ENCODE measurements at places on chromosomes 2 and 18. TPM values are rescaled to one million over a fixed set of nuclear protein-coding genes. Genes with fewer than 3 reads are reported as not detected.

GRCh38 chr2:85501248-85501647 is 37.7 kb upstream of the MAT2A start:
- no peak for DNase-seq

FOXD4L1 gene
- total RNA-seq = 0.62 TPM

DNA sequence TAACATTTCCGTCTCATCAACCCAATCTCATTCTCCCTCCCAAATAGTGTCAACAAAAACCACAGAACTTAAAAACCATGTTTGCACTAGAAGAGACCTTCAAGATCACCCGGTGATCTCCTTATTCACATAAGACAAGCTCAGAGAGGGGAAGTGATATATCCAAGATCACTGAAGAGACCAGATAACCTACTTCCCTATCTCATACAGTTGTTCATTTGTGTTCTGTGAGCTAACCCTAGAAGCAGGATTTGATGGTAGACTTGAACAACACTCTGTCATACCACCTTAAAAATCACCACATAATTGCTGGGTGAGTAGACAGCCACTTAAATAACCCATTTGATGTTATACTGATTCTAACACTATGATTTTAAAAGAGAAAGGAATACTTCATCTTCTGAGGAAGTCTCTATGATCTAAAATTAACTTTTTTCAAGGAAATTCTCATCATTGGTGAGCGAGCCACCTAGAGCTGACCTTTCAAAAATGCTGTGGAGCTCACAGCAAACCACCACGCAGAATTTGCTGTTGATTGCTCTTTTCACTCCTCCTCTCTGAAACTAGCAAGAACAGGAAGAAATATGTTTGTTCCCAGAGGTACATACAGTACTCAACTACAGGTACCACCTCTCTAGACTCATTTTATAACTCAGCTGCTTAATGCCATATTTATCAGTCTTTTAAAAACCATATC is 15.1 kb downstream of the AAK1 start:
- DNase-seq = no peak

DNA sequence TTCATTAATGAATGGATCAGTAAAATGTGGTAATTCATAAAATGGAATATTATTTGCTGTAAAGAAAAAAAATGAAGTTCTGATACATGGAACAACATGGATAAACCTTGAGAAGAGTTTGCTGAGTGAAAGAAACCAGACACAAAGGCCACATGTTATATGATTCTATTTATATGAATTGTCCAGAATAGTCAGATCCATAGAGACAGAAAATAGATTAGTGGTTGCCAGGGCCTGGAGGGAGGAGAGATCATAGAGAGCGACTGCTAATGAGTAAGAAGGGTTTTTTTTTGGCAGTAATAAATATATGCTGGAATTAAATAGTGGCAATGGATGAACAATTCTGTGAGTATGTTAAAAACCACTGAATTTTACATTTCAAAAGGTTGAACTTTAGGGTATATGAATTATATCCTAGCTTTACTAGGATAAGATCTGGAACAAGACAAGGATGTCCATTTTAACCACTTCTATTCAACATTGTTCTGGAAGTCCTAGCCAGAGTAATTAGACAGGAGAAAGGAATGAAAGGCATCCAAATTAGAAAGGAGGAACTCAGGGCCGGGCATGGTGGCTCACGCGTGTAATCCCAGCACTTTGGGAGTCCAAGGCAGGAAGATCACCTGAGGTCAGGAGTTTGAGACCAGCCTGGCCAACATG is 48.8 kb downstream of the MAPRE2 start:
- no peak for DNase-seq

ANKRD23 gene
- 3.5 TPM for total RNA-seq

GRCh38 chr2:9634133-9634532 is 3.3 kb upstream of the YWHAQ start:
- DNase-seq = no peak

DNA sequence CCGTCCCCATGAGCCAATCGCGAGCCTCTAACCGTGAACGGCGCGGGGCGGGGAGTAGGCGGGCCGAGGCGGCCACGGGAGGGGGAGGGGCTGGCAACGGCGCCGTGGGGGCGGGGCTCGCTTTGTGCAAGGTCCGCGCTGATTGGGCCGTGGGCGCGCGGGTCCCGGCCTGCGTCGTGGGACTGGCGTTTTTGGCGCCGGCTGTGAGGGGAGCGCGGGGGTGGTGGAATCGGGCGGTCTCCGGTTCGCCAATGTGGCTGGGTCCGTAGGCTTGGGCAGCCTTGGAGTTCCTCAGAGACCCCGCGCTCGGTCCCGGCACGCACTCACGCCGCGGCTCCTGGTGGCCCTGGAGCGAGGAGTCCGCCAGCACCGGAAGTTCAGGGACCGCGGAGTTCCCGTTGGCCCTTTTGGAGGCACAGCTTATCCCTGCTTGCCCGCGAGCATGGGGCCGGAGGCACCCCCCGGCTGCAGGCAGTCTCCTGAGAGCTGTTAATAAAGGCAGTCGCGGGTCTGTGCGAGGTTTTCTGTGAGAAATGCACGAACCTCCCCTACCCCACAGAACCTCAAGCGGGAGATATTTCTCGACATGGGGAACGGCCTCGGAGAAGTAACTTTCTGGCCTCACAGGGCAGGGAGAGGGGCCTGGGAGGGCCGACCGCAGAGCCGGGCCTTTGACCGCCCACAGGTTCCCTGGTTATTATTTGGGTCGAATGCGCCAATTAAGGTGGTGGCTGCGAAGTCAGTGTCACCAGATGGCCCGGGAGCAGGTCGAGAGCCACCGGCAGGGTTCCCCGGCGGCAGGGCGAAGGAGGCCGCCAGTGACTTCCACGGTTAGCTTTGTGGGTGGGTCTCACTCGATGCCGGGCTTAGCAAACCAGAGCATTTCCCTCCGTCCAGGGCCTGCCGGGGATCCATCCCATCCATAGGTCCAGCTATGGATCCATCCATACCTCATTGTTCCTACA is 574 bp upstream of the NCL start:
- DNase-seq = peak; percentile 98

PPP4R3B gene
- total RNA-seq = 66.3 TPM

- DNase-seq = no peak
Observed at GRCh38 chr2:28135324-28135723, 244.8 kb downstream of the BABAM2 start.

CREG2 gene
- total RNA-seq = not detected

DDX18 gene
- 48.0 TPM for total RNA-seq

VWA3B gene
- 7.9 TPM for total RNA-seq

All from lower lobe of right lung (tissue), 2 donors.